ENCODE measurements at places on chromosomes 6 and 20. TPM values are rescaled to one million over a fixed set of nuclear protein-coding genes. Genes with fewer than 3 reads are reported as not detected.

SMOC2 gene
- 65.9 TPM for polyA plus RNA-seq

HDGFL1 gene
- polyA plus RNA-seq = not detected

- no peak for DNase-seq
These were observed 45.1 kb upstream of the B4GALT5 start for GRCh38 chr20:49758781-49759180.

GRCh38 chr6:44854712-44855443 lies 467.4 kb downstream of the CDC5L start:
- DNase-seq = no peak

DNA sequence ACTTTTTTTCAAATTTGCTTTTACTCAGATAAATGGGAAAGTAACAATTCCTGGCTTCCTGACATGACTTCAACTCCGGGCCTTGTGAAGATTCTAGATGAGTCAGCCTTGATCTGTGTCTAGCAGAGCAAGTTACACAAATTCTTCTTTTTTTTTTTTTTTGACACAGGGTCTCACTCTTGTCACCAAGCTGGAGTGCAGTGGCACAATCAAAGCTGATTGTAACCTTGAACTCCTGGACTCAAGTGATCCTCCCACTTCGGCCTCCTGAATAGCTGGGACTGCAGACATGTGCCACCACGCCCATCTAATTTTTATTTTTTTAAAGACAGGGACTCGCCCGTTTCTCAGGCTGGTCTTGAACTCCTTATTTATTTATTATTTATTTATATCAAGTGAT lies 7.3 kb upstream of the ARHGAP18 start:
- no peak for DNase-seq

RSPO3 gene
- polyA plus RNA-seq = 14.6 TPM

DNA sequence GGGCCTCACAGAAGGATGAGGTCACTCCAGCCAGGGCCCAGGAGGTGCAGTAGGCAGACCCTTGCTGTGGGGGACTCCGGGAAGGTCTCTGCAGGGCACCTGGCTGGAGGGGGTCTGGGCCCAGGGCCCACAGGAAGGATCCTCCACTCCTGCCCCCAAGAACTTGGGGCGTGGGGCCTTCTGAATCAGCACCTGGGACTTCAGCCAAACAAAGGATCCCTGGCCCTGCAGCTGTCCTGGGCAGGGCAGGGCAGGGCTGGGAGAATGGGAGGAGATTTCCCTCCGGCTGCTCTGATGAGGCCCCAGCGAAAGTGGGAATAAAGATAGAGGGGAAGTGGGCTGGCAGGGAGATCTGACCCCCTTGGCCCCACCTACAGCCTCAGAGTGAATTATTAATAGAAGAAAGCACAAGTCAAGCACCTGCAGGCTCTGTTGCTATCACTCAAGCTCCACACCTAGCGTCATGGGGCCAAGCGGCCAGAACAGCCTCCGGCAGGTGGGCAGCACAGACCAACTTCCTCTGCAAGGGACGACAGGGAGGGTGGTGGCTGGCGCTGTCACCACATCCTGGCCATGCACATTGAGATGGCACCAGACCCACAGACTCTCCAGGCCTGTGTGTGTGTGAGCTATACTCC lies 61.6 kb upstream of the MRPS10 start:
- DNase-seq = no peak

DNA sequence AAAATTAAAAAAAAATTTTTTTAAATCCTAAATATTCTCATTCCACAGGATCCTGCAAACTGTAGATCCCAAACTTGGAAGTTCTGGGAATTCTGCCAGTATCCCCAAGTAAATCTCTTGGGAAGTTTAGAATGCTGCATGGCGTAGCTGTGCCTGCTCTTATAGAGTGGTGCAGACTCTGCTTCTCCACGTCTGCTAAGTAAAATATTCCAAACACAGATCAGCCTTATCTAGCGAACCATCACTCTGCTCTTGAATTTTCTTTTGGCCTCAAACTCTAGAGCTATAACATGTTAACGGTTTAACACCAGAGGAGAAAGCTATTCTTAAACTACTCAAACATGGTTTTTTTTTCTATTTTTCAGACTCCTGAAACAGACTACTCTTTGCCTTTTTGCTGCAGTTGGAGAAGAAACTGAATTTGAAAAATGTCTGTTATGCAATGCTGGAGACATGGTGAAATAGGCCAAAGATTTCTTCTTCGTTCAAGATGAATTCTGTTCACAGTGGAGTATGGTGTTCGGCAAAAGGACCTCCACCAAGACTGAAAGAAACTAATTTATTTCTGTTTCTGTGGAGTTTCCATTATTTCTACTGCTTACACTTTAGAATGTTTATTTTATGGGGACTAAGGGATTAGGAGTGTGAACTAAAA lies 138.5 kb upstream of the AKAP12 start:
- DNase-seq = peak; percentile 46

DNA sequence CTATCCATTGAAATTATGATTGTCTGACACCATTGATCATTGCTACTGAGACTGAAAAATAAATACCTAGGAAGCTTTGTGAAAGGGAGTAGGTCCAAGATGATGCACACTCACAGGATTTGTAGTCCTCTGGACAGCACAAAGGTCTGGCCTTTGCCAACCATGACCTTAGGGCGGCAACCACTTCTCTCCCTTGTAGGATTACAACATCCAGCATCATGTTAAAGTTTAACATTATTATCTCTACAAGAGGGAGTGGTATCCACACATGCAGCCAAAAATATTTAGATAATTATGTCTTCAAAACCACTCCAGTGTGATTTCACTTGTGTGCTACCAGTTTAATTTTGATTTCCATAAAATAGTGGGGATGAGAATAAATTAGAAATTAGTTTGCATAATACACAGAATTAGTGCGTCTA lies 51.1 kb upstream of the NHSL1 start:
- DNase-seq = no peak

GRCh38 chr20:45318948-45319347 lies 10.8 kb upstream of the MATN4 start:
- DNase-seq = no peak

RIMS1 gene
- polyA plus RNA-seq = not detected

- no peak for DNase-seq
These were observed 317.9 kb upstream of the MARCKS start for GRCh38 chr6:113539202-113539601.

DNA sequence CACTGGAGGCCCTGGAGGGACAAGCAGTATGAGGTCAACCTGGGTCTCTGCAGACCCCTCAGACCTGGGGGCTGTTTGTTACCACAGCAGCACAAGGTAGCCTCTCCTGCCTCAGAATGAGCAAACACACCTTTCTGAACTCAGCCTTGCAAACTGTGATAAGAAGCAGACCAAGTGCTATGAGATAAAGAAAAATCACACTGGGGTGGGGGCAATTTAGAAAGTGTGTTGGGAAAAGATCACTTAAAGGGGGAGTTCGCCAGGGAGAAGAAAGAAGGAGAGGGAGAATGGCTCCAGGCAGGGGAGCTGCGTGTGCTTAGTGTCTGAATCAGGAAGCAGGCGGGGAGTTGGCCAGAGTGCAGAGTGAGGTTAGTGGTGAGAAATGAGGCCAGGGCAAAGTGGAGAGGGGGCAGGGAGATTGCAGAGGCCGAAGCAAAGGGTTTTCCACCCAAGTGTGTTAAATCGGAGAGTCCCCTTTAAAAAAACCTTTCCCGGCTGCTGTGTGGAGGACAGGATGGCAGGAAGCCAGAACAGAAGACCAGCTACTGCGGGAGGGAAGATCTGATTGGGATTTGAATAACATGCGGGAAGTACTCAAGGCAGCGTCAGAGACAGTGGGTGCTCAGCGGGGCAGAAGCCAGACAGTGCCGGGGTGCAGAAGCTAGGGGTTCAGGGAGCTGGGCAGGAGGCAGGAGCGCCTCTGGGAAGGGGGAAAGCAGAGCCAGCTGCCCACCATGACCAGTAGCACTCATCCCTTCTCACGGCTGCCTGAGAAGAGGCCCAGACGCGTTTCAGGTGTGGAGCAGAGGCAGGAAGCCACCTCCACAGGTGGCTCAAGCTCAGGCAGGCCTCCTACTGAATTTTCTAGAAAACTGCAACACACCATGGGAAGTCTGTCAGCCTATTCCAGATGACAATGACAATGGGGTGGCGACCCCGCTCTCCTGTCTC lies 9.0 kb downstream of the ADA start:
- DNase-seq = peak; percentile 77

DNA sequence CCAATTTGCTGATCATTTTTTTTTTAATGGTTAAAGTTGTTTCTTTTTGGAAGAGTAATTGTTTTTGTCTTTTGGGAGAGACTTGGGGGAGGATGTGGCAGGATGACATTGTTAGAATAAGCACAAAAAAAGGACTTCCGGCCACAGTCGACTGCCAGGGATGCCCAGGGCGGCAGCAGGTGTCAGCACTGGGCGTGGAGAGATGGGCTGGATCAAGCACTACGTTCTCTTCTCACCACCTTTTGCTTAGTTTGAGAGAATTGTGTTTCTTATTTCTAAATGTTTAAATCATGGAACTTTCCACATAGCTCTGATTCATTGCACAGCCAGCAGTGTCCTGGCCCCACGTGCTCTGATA lies 104.6 kb upstream of the FRMD1 start:
- DNase-seq = no peak

C20orf96 gene
- polyA plus RNA-seq = 11.4 TPM

DNA sequence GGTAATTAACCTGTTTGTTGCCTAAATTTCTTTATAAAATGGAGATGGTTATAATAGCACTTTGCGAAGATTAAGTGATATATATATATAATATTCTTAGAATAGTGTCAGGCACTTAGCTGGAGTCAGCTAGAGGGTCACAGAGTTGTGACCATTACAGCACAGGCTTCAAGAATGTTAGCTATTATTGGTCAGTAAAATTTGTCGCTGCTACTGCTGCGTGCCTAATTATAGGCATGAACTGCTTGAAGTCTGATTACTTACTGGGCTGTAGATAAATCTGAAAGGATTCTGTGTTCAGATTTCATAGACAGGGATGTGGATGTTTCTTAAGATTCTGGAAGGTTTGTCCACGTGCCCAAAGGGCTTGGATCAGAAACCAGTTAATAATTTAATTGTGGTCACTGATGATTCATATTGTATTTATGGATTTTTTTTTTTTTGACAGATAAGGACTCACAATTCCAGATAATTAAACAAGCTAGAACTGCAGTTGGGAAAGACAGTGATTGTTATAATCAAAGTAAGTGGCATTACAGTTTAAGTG lies 4.7 kb downstream of the SNRNP48 start:
- no peak for DNase-seq

DNA sequence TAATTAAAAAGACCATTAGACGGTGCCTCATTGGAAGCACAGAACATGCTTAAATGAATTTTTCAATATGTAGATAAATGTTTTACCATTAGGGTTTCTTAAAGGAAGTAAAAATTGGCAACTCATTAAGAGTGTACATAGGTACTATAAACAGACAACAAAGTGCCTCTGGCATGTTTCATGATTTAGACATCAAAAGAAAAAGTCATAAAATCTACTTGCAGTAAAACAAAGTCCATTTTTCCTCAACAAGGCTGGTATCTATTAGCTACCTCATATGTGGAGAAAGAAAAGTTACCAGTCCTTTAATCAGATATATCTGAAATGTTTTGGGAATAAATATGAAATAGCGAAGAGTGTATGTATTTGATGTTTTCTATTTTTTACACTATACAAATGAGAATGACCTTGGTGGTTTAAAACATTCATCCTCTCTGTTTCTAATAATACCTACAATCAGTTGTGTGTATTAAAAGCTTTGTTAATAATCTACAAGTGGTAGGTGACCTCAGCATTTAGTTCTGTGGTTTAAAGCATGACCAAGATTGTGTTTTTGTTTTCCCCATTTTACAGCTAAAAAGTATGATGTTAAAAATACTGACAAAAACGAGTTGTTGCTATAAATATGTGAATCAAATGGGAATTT lies 87.5 kb downstream of the HDGFL1 start:
- DNase-seq = no peak

HMGA1 gene
- polyA plus RNA-seq = not detected

GTSF1L gene
- polyA plus RNA-seq = not detected

EHMT2 gene
- polyA plus RNA-seq = 26.3 TPM

NKX2-2 gene
- not detected for polyA plus RNA-seq

GRCh38 chr6:20948556-20948955 lies 414.3 kb downstream of the CDKAL1 start:
- DNase-seq = no peak

DNA sequence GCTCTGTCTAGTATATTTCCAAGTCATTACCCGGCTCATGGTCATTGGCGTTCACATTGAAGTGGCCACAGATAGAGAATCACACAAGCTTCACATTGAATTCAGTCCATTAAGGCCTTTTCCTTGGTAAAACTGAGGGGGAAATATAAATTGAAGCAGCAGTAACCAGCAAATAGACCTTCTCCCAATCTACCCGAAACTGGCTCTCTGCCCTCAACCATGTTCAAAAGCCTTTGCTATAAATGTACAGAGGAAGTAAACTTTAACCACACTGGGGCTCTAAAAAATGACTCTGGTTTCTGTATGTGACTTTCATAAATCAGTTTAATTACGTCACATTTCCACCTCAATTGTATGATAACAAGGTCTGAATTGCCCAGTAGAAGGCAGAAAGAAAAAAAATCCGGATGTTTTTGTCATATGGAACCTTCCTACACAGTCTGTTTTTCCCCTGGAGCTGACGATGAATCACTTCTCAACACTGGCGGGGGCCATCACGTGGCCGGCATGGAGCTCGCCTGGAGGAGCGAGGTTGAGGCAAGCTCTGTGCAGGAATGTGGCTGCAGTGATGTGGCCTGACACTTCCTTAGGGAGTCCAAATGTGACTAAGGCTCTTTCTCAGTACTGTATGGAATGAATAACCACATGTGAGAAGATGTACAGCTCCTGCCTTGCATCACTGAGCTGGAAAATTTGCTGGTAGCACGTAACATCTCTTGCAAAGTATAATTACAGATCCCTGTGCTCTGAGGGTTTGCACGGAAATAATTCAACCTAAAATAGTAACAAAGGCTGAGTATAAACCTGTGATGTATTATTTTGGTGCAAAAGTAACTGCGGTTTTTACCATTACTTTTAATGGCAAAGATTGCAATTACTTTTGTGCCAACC lies 58.6 kb upstream of the SNX9 start:
- DNase-seq = peak; percentile 73

SLC35F1 gene
- 2.4 TPM for polyA plus RNA-seq

GRCh38 chr20:31566319-31566657 lies 38.8 kb upstream of the ID1 start:
- no peak for DNase-seq

DNA sequence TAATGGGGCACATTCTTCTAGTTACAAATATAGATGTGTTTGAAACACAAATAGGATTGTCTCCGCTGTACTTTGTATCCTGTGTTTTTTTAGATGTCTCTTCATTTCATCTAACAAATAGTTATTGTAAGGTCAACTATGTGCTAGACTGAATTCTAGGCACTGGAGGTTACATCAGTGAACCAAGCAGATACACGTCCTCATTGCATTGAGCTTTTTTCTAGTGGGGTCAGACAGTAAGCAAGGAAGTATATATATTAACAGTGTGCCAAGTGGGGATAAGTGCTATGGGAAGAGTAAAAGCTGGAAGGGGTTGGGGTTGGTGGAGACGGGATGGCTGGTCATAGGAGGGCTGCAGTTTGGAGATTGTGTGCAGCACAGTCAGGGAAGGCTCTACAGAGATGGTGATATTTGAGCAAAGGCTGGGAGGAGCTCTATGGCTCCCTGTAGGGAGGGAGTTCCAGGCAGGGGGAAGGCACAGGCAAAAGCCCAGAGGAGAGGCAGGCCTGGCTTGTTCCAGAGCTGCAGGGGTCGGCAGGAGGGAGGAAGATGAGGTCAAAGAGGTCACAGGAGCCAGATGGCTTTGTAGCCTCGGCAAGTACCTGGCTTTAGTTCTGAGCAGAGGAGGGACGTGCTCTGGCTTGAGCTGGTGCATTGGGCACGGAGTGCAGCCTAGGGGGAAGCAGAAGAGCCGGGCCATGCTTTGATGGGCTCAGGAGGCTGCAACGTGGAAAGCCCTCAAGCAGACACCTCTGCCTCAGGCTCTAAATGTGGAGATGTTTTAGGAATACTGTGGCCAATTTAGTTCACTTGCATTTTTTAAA lies 152.3 kb downstream of the ZDHHC14 start:
- DNase-seq = no peak
